IPS-NIHi11 (cell line): ENCODE measurements at places on chromosomes 6 and 20.

DNA sequence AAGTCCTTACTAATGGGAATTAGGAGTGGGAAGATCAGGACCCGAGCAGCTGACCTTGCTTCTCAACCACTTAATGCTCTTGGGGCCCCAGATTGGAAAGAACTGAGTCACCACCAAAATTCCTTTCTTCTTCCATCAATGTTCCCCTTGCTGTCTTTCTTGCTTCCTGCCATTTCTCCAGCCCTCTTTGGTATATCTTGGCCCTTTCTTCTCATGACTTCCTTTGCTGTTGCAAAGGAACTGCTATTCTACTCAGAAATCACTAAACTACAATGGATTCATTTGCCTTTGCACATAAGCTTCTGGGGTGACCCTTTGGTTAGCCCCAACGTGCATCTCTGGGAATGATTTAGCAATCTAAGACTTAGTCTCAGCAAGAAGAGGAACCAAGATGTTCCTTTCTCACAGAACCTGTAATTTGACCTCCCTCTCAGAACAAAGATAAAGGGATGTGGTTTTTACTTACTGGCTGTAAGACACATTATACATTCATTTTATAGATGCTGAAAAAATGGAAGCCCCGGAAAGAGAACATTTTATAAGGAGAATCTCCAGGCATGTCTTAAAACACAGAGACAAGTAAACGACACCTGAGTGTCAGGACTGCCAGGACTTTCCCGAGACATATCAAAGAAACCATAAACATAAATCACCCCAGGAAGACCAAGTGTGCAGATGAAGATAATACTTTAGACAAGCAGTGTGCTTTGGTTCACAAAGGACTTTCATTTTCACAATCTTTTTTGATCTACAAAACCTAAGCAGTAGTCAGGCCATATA, 99.0 kb upstream of the TNFAIP3 start:
- DNase-seq = no peak

- DNase-seq = peak; percentile 72
Observed at GRCh38 chr6:34145161-34146020, 496 bp downstream of the GRM4 start.

DNA sequence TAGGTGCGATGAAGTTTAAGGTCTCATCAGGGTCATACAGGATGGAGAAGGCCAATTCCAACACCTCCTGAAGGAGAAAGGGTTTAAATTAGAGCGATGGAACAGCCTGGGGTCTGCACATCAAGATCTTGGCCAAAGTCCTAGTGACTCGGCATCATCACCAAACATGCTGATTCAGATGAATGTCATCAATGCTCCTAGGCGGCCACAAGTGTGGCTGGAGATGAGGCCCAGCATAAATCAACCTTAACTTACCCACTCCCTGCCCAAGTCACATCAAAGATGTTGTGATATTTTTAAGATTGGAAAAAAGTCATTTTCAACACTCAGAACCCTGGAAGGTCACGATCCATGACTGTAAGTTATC, 37.5 kb downstream of the ELMO2 start:
- no peak for DNase-seq

GRCh38 chr6:37971711-37972390, 152.3 kb downstream of the ZFAND3 start:
- no peak for DNase-seq
